ENCODE measurements at places on chromosomes 13 and 19.
A peak's percentile ranks its signal among the peaks of the same experiment; 100 is the strongest.

DNA sequence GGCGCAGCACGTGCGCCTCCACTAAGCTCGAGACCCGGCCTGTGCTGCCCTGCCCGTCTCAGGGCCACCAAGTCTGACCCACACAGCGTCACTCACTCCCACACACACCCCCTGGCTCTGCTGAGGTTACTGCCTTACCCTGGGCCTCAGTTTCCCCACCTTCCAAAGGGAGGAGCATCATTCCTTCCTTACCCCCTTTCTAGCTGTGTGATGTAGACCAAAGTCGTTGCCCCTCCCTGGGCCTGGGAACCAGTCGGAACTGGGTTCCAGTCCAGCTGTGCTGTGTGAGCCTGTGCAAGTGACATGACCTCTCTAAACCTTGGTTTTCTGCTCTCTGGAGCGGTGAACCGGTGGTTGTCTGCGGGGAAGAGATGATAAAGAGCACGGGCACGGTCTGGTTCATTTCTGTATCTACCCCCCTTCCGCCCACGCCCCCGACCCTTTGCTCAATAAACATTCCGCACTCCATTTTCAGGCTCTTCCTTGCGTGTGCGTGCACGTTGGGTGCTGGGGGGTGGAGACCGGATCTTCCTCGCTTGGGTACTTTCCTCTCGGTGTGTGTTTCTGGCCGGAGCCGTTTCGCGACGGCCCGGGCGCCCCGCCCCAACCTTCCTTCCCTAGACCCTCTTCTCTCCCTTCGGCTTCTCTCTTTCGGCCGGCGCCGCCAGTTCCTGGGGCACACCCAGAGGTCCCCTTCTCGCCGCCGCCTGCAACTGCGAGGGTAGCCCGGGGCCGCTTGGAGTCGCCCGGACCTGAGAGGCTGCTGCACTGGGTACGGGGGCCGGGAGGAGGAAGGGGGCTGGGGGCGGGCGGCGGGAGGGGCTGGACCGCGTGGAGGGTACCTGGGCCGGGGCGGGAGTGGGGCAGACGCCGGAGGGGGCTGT, at the start of gene ZNF581:
Gene ZNF581 (plus strand): TSS at position 647 of the 884 bp plus-strand sequence. CDS start 923 bp downstream, outside the sequence.
- DNase-seq, result peak; percentile 56

DNA sequence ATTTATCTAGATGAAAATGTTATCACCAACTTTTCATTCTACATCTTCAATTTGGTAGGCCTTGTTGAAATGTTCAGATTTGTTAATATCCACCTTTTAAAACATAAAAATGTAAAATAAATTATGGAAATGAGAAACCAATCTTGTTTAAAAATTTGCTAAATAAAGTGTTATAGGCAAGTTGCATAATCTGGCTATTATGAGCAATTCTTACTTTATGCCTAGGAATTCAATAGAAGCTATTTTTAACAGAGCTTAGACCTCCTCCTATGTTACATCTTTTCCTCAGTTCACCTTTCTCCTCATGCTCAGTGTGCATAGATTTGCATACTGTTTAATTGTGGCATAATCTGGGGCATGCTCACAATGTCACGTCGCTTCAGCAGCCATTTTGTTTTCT, 87.9 kb upstream of the POSTN start:
- DNase-seq, result no peak

GRCh38 chr13:20165417-20166257, 4.8 kb upstream of the GJA3 start:
- DNase-seq, result no peak

GRCh38 chr13:99867535-99868257, 103.9 kb downstream of the ZIC5 start:
- no peak for DNase-seq

- no peak for DNase-seq
Measured at GRCh38 chr19:11356676-11357550, 1.7 kb downstream of the PLPPR2 start.

DNA sequence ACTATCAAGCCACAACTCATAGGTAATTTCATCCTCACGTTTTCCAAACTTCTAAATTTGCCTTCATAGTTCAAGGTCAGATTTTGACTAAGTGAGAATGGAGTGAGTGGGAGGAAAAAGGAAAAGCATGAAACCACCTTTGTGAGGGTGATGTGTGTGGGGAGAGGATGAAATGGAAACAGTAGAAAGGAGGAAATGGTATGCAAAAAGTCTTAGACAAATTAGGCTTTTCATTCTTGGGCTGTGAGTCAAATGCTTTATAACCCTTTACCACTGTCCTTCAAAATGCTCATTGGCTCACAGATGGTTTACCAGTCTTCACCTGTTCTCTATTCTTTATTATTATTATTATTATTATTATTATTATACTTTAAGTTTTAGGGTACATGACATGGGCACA, 127.2 kb downstream of the RAP2A start:
- no peak for DNase-seq

DNA sequence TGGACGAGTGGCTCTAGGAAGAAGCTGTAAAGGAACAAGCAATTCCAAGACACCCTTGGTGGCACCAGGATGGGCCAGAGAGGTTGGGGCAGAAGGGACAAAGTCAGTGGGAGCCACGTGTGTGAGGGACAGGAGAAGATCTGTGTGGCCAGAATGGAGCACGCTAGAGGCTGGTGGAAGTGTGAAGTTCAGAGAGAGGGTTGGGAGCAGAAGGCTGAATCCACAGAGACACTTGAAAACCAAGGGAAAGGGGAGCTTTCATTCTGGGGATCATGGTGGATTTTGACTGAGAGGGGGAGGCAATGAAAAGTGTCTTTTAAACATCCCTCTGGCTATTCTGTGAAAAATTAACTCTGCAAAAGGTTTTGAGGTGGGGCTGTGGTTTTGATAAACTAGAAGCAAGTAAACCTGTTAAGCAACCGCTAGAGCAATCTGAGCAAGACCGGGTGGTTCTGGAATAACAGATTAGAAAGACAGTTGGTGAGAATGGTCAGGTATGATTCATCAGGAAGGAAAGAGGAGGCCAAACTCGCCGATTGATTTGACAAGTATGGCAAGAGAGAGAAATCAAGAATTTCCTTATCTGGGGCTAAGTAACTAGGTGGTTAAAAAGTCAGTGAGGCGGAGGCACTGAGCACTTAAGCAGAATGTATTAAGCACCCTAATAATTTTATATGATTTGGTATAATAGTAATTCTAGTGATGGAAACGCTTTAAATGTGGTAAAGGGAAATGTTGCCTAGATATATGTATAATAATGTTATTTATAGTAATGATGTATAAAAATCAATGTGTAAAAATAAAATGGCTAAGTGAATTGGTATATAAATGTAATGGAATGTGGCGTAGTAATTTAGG, 140.0 kb downstream of the MYO16 start:
- no peak for DNase-seq

- no peak for DNase-seq
Measured at GRCh38 chr13:109630271-109630670, 156.1 kb downstream of the IRS2 start.

- DNase-seq, result no peak
Measured at GRCh38 chr19:46806656-46807055, 18.3 kb upstream of the SLC1A5 start.

GRCh38 chr13:51974482-51974881, 36.8 kb downstream of the ATP7B start:
- DNase-seq, result no peak

- no peak for DNase-seq
Measured at GRCh38 chr13:78326633-78327032, 276.7 kb downstream of the POU4F1 start.

- peak; percentile 83 for DNase-seq
Measured at GRCh38 chr19:9498183-9498902, at the start of gene ZNF560. Gene ZNF560 (minus strand): TSS chr19:9498616. CDS start chr19:9475313, 23,303 bp downstream.

GRCh38 chr19:9835507-9835949, 410 bp downstream of the PIN1 start:
- no peak for DNase-seq

GRCh38 chr19:56973713-56974555, 133.4 kb upstream of the PEG3 start:
- peak; percentile 81 for DNase-seq

DNA sequence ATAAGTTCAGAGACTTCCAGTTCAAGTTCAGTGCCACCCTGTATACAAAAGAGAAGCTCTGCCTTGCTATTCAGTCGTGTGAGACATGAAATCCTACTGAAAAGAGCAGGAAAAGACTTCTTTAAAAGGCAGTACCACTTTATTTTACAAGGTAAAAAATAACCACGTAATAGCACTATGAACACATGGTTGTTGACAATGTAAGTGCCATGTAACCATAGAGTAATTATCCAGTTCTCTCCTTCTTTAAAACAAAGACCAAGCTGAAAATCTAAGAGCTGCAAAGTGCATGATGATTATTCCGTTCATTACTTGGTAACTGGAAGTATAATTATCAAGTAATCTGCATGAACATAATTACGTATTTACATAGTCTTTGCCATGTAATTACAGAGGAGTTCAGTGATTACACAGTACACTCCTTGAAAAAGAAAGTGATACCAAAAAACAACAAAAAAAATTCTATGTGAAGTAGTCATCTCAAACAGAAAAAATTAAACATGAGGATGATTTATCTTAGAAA, 288.7 kb downstream of the EFNB2 start:
- DNase-seq, result no peak

DNA sequence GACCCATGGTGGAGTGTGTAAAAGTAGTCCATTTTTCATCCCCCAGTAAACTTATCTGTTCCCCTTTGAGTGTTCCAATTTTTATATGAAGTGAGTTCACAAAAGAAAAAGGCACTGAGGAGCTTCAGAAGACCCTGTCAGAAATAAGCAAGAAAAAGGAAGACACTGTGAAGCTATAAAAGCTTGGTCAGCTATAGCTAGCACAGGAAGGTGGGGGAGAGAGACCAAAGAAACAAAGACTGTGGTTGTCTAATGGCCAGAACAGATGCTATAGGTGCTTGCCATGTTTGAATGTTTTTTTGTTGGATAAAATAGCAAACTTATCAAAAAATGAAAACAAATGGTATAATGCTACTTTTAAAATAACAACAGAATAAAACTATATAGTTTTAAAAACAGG, 46.5 kb downstream of the RCBTB2 start:
- no peak for DNase-seq

DNA sequence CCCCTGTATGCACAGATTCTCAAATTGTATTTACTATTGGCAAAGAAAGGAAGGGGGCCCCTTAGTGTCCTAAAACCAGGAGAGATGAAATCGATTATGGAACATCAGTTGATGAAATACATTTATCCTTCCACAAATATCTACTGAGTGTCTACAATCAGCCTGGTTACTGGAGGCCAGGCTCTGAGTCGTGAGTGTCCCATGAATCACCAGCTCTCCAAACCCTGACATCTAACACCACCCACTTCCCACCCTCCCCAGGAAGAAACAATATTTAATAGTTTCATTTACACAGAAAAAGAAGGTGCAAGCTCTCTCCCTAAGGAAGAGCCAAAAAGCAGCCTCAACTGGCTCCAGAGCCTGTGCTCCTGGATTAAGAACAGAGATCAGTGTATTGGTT, 25.2 kb downstream of the KCTD15 start:
- DNase-seq, result no peak

GRCh38 chr13:33367926-33368325, 82.4 kb upstream of the STARD13 start:
- no peak for DNase-seq

DNA sequence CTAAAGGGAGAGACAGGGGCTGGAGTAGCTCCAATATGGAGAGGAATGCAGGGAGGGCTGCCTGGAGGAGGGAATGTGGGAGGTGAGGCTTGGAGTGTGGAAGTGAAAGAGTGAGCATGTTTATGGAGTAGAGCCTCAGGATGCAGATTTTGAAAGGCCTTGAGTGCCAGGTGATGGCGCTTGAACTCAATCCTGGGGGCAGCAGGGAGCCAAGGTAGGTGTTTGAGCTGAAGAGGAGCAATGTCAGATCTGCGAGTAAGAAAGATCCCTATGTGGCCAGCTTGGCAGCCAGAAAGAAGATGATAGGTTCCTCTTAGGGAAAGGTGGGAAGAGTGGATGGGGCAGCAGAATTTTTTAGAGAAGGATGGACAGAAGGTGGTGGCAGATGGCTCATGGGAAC, 40.3 kb downstream of the CYP4F22 start:
- no peak for DNase-seq

- DNase-seq, result no peak
Measured at GRCh38 chr19:1052349-1052975, 12.6 kb downstream of the ABCA7 start.

- no peak for DNase-seq
Measured at GRCh38 chr13:51957377-51958216, 53.7 kb downstream of the ATP7B start.

DNA sequence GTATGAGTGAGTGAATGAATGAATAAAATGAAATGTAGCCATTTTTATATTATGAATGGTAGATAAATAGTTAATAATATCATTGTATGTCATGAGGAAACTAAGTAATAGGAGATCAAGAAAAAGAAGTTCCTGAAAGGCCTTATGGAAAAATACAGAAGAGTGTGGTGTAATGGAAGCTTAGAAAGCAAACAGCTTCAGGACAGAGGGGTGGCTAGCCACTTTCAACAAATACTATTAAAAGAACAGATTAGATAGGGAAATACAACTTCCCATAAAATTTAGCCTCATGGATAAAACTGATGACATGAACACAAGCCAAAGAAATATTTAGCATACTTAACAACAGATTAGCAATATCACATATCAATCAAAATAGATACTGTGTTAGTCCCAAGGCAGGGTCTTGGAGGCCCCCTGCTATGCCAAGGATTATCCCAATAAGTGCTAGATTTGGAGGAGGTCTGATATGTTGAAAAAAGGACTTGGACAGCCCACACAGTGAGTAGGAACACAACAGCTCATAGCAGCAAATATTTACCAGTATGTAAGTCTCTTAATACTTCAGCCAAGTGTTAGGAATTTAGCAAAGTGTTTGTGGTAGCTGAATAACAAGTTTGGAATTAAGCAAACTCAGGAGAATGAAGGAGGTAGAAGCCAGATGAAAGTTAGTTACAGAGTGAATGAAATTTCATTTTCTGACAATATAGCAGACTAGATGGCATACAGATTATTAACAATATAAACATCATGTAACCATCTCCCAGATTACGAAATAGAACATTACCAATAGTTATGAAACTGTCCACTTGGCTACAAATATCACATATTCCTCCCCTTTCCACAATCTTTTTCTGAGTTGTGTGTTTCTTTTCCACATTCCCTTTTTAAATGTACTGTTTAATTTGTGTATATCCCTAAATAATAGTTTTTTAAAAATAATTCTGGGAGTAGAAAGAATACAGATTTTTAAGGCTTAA, 1632.0 kb downstream of the PCDH9 start:
- no peak for DNase-seq

GRCh38 chr19:2243274-2244124, 5.6 kb upstream of the AMH start:
- DNase-seq, result no peak

DNA sequence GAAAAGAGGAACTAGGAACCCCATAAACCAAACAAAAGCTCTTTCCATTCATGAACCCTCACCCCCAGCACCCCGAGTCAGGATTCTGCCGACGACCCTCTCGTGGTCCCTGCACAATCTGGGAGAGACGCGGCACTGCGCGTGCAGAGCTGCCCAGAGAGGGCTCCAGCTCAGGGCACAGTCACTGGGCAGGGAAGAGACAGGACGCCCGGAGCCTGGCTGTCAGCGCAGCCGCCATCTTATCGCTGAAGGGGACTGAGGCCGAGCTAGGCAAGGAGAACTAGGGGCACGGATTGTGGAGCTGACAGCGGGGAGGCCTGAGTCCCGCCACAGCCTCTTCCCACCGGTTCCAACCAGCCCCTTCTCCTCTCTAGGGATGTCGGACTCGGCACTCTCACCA, 349 bp downstream of the ZNF98 start:
- DNase-seq, result peak; percentile 18

GRCh38 chr13:45779901-45780300, 71.7 kb downstream of the SIAH3 start:
- DNase-seq, result no peak

- DNase-seq, result no peak
Measured at GRCh38 chr19:7265963-7266362, 28.3 kb downstream of the INSR start.

Measured in SK-N-DZ (cell line).